ENCODE measurements at places on chromosomes 7 and 10. TPM values are rescaled to one million over a fixed set of nuclear protein-coding genes. Genes with fewer than 3 reads are reported as not detected.

STAG3 gene
- 0.90 TPM for total RNA-seq

ADCY1 gene
- 0.72 TPM for total RNA-seq

HOXA10 gene
- 0.08 TPM for total RNA-seq

GNGT1 gene
- total RNA-seq: not detected

TAS2R16 gene
- total RNA-seq: not detected

NODAL gene
- total RNA-seq: not detected

MYPN gene
- total RNA-seq: 1.7 TPM

ANKRD2 gene
- 0.27 TPM for total RNA-seq

PTPRN2 gene
- total RNA-seq: 2.5 TPM

ADAP1 gene
- total RNA-seq: 0.57 TPM

CHAT gene
- not detected for total RNA-seq

TAS2R4 gene
- total RNA-seq: 4.5 TPM

PLCE1 gene
- 4.2 TPM for total RNA-seq

GPR26 gene
- not detected for total RNA-seq

FAM20C gene
- 18.2 TPM for total RNA-seq

MCM7 gene
- 97.7 TPM for total RNA-seq

MICALL2 gene
- total RNA-seq: 28.9 TPM

NKX2-3 gene
- not detected for total RNA-seq

RET gene
- total RNA-seq: 0.27 TPM

WEE2 gene
- not detected for total RNA-seq

NUTM2E gene
- not detected for total RNA-seq

OR6B1 gene
- total RNA-seq: not detected

CD36 gene
- total RNA-seq: 561 TPM

MALRD1 gene
- 0.36 TPM for total RNA-seq

NPSR1 gene
- total RNA-seq: not detected

MSS51 gene
- 2.5 TPM for total RNA-seq

TMEM236 gene
- total RNA-seq: 0.09 TPM

CPED1 gene
- 30.0 TPM for total RNA-seq

H2AZ2 gene
- 69.1 TPM for total RNA-seq

ACTR3C gene
- not detected for total RNA-seq
